ENCODE measurements at places on chromosomes 2 and 18. TPM values are rescaled to one million over a fixed set of nuclear protein-coding genes. Genes with fewer than 3 reads are reported as not detected.

ALPI gene
- total RNA-seq: not detected

SIX3 gene
- total RNA-seq: not detected

ALMS1 gene
- 31.6 TPM for total RNA-seq

CCBE1 gene
- total RNA-seq: 38.9 TPM

LCT gene
- not detected for total RNA-seq

CHRNG gene
- total RNA-seq: not detected

TRPM8 gene
- total RNA-seq: not detected

IL37 gene
- not detected for total RNA-seq

PRKRA gene
- 62.6 TPM for total RNA-seq

SPR gene
- total RNA-seq: 31.0 TPM

FOSL2 gene
- 68.7 TPM for total RNA-seq
